ENCODE measurements at places on chromosomes 16 and 17.

DNA sequence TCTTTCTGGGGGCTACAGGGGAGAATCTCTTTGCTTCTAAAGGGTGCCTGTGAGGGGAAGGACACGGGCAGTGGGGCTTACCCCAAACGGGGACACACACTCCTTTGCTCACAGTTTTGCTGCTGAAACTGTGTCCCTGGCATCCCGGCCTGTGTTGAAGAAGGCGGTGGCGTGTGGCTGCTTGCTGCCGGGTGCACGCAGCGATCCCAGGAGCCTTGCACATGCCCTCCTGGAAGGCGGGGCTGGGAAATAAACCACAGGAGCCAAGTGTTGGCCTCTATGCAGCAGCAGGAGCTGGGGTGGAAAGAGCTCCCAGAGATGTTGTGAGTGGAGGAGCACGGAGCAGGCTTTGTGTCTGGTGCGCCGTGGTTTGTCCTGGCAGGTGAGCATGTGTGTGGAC is 131.0 kb upstream of the CIBAR2 start:
- DNase-seq: no peak

DNA sequence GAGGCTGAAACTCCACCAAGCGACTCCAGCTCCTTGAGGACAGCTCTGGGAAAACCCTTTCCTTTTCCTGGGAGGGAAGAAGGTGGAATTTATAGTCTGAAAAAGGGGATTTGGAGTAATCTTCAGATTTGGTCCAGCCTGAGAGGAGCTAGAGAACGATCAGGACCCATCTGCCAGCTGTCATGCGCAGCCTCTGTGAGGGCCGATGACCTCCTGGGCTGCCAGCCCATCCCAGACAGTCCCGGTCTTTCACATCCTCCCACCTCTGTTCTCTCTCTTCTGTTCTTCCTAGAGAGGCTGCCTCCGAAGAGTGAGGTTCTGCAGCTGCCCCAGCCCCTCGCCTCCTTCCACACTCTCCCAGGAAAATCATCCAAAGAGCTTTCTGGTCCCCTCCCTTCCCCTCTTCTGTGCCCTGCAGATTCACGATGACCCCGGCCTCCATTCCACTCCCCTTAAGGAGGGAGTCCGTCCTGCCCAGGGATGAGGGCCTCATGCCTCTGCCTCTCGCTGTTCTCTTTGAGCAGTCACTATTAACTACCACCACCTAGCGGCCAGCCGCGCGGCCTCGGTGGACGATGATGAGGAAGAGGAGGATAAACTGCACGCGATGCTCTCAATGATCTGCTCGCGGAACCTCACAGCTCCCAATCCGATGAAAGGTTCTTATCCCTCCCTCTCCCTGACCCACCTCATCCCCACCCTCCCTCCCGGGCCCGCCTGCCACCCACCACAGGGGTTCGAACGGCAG is 29.6 kb downstream of the SGSM2 start:
- no peak for DNase-seq

- DNase-seq: no peak
Observed at GRCh38 chr16:52494145-52494544, 52.8 kb downstream of the TOX3 start.

DNA sequence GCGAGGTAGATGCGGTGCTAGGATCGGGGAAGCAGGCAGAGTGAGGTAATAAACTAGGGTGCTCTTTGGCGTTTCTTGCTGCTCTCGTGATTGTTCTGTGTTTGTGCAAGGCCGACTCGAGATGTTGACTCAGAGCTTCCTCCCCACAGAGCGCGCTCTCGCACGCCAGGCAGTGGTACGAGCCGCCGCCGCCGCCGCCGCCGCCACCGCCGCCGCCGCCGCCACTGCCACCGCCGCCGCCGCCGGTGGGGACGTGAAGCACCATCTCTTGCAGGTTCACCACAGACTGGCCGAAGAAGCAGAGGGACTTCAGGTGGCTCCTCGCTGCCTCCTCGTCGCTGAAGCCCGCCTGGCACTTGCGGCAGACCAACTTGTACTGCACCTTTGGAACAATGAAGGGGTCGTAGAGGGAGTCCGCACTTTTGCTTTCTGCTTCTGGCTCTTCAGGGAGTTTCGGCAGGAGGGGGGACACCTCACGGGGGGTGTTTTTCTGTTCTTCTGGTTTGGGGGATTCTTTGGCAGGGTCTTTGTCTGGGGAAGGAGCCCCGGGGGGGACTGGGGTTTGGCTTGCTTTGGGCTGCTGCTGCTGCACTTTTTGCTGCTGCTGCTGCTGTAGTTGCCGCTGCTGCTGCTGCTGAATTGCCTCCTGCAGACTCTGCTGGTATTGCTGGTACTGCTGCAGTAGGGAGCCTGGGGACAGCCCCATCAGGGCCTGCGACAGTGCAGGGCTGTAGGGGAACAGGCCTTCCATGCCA is 260.2 kb downstream of the ZFHX3 start:
- no peak for DNase-seq

DNA sequence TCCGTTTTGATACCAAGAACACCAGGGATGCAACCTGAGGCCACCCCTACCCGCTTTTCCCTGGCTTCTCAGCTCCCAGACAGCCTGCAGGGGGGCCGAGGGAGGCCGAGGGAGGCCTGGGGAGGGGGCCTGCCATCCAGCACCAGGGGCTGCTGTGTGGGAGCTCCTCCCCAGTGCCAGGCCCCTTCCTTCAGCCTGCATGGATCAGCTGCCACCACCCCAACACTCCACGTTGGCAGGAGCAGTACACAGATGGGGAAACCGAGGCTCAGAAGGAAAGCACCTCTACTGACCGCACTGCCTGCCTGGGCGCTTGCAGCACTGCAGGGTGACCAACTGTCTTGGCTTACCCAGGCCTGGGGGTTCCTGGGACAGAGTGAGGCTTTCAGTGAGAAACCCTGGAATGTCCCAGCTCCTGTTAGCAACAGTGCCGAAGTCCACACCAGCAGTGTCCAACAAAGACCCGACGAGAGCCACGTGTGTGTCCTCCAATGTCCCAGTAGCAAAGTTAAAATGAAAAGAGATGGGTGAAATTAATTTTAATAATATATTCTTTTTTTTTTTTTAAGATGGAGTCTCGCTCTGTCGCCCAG is 5.3 kb upstream of the OSGIN1 start:
- peak; percentile 85 for DNase-seq

GRCh38 chr16:68219725-68220351 is 16.1 kb downstream of the ESRP2 start:
- no peak for DNase-seq

- DNase-seq: no peak
Observed at GRCh38 chr16:66651965-66652364, 44.6 kb downstream of the CMTM4 start.

DNA sequence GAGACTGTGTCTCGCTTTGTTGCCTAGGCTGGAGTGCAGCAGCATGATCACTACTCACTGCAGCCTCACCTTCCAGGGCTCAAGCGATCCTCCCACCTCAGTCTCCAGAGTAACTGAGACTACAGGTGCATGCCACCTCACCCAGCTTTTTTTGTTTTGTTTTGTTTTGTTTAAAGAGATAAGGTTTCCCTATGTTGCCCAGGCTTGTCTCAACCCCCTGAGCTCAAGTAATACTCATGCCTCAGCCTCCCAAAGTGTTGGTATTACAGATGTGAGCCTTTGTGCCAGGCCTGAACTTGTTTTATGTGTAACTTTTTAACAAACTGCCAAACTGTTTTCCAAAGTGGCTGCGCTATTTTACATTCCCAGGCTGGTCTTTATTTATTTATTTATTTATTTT is 41.8 kb upstream of the NUDT7 start:
- DNase-seq: no peak

- DNase-seq: peak; percentile 18
Observed at GRCh38 chr16:27253526-27253930, 15.0 kb downstream of the NSMCE1 start.

- DNase-seq: no peak
Observed at GRCh38 chr17:57928928-57929327, 26.3 kb downstream of the CUEDC1 start.

DNA sequence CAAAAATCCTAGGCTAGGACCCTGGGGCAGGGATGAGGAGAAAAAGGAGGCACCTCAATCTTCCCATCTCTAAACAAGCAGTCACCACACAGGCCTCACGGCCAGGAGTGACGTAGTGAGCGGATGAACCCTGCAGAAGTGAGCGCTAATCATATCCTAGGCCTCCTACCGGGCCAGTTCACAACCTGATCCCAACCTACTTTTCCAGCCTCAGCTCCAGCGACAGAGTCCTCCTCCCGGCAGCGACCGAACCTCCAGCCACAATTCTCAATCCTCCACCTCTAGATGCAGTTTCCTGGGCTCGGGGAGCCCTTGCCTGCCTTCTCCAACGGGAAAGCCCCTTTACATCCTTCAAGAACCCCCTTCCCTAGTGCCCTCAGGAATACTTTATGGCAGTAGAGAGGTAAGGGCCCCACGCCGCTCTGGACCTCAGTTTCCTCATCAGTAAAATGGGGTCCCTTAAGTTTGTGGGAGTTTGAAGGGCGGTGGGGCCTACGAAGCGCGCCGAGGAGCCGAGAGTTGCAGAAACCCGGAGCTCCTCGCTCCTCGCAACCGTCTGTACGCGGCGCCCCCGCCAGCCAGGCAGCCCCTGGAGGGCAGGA is 1.4 kb downstream of the ZNF668 start:
- DNase-seq: no peak

GRCh38 chr16:55443434-55444346 is 35.3 kb upstream of the MMP2 start:
- no peak for DNase-seq

- no peak for DNase-seq
Observed at GRCh38 chr17:55681342-55681700, 41.3 kb downstream of the TMEM100 start.

- DNase-seq: no peak
Observed at GRCh38 chr16:5526826-5527225, 429.2 kb upstream of the EEF2KMT start.

- no peak for DNase-seq
Observed at GRCh38 chr16:57019746-57020145, 30.4 kb downstream of the NLRC5 start.

DNA sequence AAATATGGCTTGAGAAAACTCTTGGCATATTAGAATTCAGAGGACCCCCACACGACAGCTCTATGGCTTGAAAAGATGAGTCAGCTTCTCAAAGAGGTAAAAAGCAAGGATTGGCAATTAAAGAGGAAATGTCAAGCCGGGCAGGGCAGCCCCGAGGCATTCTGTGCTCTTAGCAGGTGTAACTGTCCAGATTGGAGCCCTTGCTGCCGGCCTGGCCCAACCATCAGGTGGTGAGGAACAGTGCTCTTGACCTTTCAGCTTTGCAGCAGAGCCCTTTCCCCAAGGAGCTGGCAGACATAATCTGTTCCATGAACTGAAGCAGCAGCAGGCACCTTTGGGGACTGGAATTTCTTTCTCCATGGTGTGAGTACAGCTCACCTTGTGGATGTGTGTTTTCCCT is 287.8 kb downstream of the UTP18 start:
- no peak for DNase-seq

GRCh38 chr17:17913695-17914332 is 58.4 kb downstream of the TOM1L2 start:
- DNase-seq: no peak

DNA sequence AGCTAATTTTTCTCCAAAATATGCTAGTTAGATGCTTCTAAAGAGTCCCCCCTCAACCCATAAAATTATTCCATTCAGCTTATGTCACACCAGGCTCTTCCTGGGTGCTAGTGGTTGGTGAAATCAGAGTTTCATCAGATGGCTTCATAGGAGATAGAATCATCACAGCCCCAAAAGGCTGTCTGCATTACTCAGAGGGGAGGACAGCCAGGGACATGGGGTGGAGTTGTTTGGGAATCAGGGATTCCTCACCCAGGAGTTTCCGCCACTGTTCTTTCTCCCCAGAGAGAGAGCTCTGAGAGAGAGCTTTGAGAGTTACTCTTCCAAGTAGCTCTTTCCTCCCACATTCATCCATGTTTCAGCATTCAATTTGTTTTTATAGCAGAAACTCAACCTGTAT is 288 bp upstream of the KRT34 start:
- DNase-seq: no peak

DNA sequence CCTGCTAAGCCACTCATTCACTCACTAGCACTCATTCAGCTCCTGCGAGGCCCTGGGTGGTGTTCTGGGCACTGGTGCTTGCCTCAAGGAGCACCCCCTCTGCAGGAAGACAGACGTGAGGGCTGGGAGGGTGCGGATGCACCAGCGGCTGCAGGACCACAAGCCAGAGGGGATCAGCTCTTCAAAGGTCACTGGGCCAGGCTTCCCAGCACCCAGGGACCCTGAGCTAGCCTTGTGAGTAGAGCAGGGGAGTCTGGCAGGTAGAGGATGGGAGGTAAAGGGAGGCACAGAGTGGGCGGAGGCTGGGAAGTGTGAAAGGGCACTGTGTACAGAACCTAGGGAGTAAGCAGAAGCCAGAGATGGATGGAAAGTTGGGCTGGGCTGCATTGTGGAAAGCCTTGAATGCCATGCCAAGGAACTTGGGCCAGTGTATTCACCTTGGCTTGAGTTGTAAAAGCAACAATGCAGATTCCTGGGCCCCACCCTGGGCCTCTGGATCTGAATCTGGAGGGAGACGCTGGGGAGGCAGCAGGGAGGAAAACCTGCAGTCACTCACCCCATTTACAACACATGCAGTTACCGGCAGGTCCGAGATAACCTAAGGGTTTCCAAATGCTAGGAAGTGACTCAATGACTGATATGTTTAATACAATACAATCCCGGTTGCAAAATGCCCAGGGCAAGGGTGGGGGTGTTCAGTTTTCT is 1.7 kb downstream of the IL4R start:
- peak; percentile 90 for DNase-seq

- DNase-seq: no peak
Observed at GRCh38 chr16:50402298-50402895, 33.6 kb upstream of the BRD7 start.

GRCh38 chr16:3807425-3808123 is 72.9 kb downstream of the CREBBP start:
- no peak for DNase-seq

GRCh38 chr16:17529982-17530760 is 59.4 kb upstream of the XYLT1 start:
- DNase-seq: no peak

- peak; percentile 44 for DNase-seq
Observed at GRCh38 chr16:57469046-57469445, 6.6 kb downstream of the POLR2C start.

DNA sequence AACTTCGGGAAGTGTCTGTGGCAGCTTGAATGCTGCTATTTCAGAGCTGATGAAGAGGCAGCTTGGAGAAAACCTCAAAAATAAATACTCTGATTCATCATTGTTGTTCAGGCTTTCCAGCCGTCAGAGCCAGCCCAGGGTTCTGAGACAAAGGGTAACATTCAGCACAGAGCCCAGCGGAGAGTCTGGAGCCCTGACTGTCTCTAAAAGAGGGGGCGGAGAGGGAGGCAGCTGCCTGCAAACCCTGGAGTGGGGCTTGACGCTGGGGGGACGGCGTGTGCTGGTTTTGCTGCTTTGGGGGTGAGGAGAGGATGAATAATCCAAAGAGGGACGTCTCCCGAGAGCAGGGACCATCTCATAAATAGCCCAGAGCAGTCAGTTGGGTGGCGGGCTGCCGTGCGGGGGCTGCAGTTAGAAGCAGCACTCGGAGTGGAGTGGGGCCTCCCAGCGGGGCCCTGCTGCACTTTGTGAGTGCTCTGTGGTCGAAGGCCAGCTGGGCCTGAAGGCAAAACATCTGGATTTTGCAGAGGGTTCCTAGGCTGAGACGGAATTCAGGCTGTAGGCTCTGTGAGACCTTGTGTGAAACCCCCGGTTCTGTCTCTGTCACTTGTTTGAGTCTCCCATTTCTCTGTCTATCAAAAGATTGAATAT is 237.8 kb downstream of the PRKCA start:
- no peak for DNase-seq

GRCh38 chr17:8341456-8341855 is 1.8 kb downstream of the ODF4 start:
- DNase-seq: no peak
